Islet precursor cell (in vitro differentiated cells): ENCODE measurements at places on chromosomes 2 and 18.

DNA sequence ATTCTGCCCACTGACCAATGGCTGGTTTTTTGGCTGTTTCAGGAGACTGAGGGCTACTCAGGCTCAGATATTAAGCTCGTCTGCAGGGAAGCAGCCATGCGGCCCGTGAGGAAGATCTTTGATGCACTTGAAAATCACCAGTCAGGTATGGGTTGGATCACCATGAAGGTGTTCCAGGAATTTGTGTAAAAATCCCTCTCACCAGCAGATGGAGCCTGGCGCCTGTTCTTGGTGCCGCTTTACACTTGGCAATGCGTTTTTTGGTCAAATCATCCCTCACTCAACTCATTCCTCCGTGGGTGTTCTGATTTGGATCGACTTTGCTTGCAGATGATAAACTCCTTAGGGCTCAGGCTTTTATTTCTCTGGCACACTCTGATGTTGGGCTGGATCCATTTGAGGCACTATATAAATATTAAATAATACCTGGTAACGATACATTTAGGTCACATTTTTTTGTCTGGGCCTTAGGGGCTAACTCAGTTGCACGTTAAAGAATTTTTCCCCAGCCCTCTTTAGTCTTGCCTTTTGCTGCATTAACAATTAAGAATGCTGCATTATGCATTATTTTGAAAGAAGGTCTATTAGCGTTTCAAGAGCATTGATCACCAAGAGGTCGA is 50.0 kb downstream of the HDHD2 start:
- peak; percentile 91 for DNase-seq

DNA sequence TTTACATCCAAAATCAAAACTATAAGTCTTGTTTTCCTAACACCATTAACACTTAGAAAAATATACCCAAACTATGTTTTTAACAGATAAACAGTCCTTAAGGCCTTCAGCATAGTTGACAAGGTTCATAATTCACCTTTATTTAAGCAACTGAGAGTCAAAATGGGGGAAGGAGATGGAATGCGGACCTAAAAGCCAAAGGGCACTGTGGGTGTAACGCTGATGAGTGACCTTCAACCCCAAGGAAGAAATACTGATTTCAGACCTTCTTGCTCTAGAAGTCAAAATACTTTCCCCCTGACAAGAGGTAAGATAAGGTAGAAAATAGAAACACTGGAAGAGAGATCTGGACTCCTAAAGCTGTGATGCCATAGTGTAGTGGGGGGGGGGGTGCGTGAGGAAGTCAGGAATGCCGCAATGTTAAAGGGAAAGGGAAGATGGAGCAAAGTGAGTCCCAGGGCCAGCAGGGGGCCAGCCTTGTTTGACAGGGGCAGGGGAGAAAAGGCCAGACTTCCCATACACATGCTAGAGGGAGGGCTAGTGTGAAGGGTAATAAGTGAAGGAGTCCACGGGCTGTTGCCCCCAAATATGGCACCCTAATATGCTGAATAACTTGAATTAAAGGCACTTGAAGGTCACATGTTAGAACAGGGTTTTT is 31.4 kb downstream of the CCDC93 start:
- no peak for DNase-seq

GRCh38 chr2:31811482-31811881 is 199.3 kb downstream of the MEMO1 start:
- no peak for DNase-seq

- no peak for DNase-seq
Measured at GRCh38 chr2:33068261-33068660, 121.5 kb downstream of the LTBP1 start.

DNA sequence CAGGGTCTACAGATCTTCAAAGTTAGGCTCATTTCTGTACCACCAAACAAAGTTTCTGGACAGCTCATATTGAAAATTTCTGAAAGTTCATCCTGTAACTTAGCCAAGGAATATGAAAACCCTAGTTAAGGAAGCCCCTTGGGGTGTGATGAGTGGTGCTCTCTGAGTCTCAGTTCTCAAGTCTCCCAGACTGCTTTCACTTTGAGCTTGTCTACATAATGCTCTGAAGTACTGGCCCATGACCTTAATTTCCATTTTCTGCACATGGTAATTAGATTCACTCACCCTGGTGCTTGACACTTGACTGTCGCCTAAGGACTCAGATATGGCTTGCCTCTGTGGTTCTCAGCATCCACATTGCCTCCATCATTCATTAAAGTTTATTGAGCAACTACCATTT is 51.7 kb upstream of the SATB2 start:
- no peak for DNase-seq

DNA sequence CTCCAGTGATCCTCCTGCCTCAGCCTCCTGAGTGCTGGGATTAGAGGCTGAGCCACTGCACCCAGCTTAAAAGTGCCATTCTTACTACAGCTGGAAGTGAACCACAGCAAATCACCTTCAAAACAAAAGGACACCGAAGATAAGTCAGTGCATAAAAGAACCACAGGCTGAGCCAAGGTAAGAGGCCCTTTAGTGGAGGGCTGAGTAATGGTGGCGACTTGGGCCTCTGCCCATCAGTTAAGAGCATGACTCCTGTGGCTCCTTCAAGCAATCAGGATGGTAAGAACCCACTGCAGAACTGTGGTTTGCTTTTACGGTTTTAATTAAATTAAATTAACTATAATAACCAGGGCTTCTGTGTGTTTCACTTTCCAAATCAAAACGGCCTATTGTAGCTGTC is 75.1 kb downstream of the CTAGE1 start:
- DNase-seq: no peak

- no peak for DNase-seq
Measured at GRCh38 chr2:26853751-26854150, 5.8 kb downstream of the DPYSL5 start.

DNA sequence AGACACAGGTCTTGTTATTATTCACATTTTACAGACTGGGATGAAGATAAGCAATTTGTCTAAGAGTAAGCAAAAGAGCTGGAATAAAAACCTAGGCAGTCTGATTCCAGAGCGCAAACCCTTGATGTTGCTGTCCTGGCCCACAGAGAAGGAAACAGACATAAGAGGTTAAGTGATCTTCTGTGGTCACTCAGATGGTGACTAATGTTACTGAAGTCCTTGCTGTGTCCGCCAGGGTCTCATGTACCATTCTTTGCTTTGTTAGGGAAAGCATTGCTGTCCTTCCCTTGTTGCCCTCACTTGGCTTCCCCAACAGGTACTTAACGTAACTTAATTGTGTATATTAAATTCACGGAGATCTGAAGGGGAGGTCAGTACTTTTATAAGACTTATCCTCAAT is 14.9 kb upstream of the FAP start:
- peak; percentile 50 for DNase-seq

GRCh38 chr2:169711751-169712509 is 17.7 kb downstream of the PHOSPHO2 start:
- DNase-seq: no peak

DNA sequence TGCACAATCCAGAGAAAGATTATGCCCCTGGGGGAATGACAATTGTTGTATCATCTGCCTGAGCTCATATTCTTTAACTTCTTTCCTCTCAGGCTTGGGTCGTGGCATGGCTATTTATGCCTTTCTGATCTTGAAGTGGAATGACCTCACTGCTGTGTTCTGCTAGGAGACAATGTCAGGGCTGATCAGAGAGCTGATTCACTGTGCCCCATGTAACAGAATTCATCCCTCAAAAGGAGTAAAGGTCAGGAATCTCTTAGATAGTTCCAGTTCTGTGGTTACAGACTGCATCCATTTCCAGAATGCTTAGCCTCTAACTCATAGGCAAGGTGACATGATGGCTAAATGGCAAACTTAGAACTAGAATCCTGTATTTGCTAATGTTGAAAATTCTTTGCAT is 511.7 kb upstream of the CNTNAP5 start:
- DNase-seq: peak; percentile 57

GRCh38 chr2:84732897-84733778 is 147.7 kb downstream of the TRABD2A start:
- DNase-seq: no peak

- DNase-seq: no peak
Measured at GRCh38 chr18:31402026-31402373, 25.4 kb downstream of the DSG4 start.

DNA sequence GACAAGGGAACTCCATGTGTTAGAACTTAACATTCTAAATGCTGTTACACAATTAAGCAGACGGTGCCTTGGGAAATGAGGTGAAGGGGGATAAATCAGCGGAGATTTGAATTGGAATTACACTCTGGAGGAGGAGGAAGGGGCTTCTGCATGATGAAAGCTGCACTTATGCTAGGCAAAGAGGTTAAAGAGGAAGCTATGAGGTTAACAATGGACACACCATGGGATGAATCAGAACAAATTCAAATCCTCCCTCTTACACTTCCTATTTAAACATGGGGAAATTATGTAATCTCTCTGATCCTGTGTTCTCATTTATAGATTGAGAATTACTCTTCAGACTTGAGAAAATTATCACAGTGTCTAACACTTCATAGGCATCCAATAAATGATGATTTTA is 121.5 kb upstream of the SIX2 start:
- no peak for DNase-seq

DNA sequence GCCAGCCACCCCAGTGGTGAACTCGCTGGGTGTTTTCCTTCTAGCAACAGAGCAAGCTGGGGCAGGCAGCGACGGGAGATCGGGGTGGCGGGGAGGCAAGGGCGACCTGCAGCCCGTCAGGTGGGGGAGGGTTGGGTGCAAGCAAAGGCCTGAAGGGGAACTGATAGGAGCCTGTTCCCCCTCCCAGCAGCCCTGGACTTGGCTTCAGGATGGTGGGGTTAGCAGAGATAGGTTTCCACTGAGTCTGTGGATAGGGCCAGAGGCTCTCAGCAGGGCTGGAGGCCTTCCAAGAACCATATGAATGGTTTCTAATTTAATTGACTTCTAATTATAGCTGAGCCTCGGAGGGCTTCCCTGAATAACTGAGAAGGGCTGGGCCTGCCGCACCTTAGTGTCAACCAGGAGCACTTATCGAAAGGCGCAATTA is 55.3 kb downstream of the EDAR start:
- no peak for DNase-seq

DNA sequence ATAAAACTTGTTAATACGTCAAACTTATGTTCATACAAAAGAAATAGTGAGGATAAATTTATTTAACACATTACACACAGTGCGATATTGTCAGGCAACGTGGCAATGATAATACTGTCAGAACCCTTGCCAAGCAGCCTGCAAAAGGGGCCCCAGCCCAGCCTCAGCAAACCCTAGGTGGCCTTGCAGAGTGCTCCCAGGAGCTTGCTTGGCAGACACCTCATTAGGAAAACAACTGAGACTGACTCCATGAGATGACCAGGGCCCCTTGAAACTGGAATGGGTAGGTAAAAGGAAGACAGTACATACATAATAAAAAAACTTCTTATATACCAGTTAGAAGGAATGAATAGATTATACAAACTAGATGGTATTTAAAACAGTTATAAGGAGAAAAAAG is 136.6 kb upstream of the EPC2 start:
- no peak for DNase-seq

GRCh38 chr2:2016651-2017311 is 272.5 kb upstream of the PXDN start:
- DNase-seq: no peak

DNA sequence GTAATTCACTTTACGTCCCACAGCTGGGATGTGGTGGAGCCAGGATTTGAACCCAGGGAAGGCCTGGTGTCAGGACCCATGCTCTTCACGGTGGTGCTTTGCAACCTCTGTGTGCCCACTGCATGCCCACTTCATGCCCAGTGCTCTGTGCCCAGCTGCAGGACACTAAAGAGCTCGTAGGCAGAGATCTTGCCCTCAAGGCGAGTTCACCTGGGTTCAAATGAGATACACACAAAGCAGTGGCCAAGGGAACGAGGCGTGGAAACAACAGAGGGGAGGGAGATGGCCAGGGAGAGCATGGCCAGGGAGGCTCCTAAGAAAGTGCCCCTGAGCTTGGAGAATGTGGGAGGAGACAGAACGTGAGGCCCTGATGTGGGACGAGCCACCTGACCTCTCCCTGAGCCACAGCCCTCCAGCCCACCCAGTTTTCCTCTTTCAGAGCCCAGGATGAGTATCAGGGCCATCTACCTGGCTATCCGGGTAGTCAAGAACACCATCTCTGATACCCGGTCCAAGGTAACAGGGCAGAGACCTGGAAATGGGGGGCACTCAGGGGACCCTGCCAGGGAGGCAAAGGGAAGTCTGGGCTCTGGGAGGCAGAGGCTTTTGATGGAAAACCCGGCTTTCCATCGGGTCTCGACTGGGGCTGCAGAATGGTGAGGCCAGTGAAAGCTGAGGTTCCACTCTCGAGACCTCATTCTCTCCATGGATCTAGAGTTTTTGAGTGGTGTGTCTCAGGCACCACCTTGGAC is 20.4 kb downstream of the MROH2A start:
- peak; percentile 40 for DNase-seq

GRCh38 chr18:7848054-7848412 is 280.9 kb downstream of the PTPRM start:
- DNase-seq: no peak

- DNase-seq: no peak
Measured at GRCh38 chr2:148244593-148245292, 223.9 kb downstream of the MBD5 start.

DNA sequence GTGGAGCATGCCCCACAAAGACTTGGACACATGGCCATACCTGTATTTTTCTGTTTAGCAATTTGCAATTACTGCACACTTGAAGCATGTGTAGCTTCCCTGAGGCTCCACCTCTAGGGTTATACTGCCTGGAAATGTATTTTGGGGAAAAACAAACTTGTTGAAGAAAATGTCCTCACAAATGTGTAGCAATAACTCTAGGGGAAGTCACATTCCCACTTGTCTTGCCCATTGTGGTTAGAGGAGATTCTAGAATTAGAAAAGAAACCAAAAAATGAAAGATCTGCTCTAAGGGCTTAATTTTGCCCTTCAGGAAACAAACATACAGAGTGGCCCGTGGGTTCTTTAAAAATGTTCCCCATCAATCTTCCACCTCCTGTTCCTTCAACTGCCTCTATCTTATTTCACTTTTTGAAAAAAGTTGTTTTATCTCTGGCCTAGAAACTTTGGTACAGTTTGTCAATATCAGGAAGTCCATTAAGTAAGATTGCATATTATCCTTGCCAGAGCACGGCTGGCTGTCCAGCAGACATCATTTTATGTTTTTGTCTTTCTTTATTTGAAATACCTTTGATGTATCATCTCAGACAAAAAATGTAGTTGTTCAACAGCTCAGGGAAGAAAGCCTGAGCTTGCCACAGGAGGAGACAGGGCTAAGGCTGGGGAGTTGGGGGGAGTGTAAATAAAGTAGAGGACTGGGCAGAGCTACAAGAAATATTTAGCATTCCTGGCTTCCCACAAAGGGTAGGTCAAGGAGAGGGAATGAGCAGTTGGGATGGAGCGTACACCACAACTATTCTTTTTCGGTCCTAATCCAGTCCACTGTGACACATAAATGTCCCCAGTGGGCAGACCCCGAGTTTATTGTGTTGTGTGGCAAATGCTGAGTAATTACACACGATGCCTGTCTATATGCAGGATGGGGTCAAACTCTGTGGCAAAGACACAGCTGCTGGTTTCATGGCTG is 96.8 kb upstream of the CDC42EP3 start:
- peak; percentile 90 for DNase-seq
